ENCODE measurements at places on chromosomes 12 and 14.

DNA sequence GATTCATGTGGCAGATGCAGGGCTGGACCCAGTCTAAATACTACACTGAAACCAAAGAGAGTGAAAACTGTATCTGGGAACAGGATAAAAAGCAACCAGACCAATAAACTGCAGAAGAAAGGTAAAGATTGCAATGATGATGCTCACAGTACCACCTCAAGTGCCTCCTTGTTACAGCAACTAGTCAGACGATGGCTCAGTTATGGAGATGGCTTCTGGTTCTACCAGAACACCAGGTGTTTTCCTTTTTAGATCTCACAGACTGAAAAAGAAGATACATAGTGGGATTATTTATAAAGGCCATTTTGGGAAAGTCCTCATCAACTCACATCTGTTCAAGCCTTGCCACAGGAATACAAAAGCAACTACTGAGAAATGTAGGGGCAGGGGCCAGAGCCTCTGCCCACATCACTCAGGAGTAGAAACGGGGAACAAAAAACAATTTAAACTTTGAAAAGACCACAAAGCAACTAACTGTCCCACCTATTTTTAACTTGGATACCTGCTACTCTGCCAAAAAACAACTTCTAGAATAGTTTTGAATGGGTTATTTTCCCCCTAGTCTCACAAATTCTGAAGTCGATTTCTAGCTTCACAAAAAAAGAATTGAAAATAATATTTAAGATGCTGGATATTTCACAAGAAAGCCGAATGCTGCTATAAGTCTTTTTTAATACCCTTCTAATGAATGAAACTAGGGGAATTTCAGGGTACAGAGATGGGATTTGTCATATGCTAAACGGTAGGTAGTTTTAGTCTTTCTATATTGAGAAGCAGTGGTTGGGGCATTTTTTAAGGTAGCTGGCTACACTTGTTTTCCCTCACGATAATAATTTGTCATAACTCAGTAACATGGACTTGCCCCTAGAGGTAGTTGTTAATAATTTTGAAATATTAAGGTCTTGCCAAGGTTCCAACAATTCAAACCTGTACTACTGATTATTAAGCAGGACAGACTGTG is 197.2 kb upstream of the TMPO start:
- no peak for DNase-seq

- DNase-seq: no peak
Measured at GRCh38 chr12:12582193-12582881, 19.7 kb upstream of the DUSP16 start.

GRCh38 chr12:68792952-68793351 is 15.0 kb upstream of the MDM2 start:
- DNase-seq: no peak

- no peak for DNase-seq
Measured at GRCh38 chr14:38311655-38312054, 55.8 kb upstream of the CLEC14A start.

GRCh38 chr14:77018785-77019184 is 9.7 kb downstream of the IRF2BPL start:
- DNase-seq: peak; percentile 33

GRCh38 chr14:85468816-85469215 is 61.1 kb upstream of the FLRT2 start:
- no peak for DNase-seq

All from fibroblast of the aortic adventitia (primary cell).